ENCODE measurements at places on chromosomes 4 and X.

DNA sequence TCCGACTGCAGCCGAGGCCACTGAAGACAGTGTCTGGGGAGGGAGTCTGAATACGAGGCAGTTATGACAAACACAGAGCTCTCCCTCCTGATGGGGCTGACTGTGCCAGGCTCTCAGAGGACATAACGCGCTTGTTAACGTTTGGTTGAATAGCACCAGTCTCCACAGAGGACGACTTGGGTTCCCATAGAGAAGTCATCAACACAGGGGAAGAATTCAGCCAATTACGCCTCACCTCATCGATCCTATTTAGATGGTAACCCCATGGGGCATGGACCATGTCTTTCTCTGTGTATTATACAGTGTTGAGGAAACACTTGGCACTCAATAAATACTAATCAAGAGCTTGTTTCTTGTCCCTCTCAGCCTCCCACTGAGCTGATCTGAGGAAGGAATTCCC is 642.6 kb upstream of the LCORL start:
- no peak for DNase-seq

DNA sequence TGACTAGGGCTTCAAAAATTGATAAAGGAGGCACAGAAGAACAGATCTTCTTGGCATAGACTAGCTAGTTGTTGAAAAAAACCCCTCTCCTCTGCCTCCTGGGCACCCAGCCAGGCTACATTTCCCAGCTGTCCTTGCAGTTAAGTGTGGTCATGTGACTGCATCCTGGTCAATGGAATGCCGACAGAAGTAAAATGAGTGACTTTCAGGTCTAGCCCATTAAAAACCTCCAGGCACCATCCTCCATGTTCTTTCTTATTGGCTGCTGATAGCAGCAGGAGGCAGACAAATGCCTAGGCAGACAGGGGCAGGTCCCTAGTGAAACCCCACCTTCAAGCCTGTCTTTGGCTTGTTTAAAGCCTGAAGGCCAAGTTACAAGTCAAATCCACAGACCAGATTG is 35.3 kb downstream of the ATXN3L start:
- no peak for DNase-seq

- DNase-seq = no peak
Observed at GRCh38 chr4:95288552-95288951, 260.2 kb downstream of the UNC5C start.

DNA sequence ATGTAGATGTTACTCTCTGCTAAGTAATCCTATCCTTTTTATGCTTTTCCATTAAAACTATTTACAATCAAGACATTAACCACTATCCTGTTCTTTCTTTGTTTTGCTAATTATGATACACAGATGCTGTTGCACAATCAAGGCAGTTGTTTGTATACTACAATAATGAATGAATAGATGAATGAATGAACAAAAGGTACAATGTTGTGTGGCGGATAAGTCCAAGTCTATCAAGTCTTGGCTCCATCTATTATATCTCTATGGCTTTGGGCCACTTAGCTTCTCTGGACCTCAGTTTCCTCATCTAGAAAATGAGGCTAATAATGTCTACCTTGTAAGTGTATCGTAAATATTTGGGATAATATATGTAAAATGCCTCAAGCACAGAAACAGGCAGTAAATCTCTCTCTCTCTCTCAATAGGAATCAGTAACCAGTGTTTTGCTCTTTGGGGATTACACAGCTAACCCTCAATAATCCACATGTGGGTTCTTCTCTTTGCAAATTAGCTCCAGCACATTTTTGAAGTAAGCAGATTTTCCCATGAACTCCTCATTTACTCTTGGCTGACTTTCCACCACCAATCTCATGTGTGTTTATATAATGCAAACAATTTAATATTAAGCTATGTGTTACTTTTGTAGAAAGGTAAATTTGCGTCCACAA is 27.8 kb upstream of the TSPAN5 start:
- no peak for DNase-seq

GRCh38 chrX:15749642-15750610 is 11.9 kb downstream of the CA5B start:
- DNase-seq = no peak

DNA sequence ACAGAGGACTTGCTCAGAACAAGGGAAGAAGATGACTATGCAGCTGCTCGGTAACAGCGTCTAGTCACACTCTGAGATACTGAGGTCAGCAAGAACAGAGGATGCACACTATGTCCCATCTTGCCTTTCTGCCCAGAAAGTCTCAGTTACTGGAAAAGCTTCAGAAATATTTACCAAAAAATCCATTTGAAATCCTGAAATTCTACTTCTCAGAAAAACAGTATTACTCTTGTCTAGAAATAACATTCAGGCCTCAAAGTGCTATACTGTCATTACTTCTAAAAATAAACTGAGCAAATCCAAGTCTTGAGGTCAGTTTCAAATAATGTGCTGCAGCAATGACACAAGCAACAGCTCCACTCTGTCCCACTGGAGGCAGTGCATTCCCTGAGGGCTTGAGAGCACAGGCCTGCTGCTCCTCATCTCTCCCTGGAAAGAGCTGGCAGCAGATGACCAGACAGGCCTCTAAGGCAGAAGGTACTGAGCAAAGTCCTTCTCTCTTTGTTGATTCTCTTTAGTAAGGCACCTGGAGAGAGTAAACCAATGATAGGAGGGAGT is 76.9 kb downstream of the CAMK2D start:
- DNase-seq = no peak

DNA sequence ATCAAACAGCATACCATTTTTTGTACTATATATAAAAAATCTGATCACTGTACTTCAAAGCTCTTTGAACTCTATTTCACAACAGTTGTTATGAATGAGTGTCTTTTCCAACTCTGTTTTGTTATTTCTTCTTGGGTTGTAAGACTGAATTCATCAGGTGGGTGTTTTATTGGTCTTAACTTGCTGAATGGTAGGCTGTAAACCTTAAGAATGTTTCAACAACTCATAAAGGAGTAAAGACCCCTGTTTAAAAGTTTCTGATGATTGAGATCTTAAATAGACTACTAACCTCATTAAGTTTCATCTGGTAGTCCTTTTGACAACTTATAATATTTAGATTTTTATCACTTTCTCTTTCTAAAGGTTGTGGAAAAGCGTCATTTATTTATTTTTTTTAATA is 18.4 kb upstream of the STAG2 start:
- no peak for DNase-seq

DNA sequence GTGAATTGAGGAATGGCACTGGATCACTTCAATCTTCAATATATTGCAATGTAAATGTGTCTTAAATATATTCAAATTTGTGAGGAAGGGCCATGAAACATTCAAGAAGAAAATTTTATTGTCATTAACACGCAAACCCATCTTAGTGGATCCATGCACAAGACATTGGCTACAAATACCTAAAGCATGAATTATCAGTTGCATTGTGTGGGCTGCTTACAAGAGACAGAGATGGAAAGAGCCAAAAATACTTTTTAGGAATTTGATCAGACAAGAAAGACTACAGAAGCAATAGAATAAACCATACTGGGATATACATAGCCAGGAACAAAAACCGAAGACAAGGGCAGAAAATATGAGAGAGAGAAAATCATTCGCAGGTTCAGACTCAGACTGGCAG is 616.2 kb upstream of the GRIA3 start:
- no peak for DNase-seq

DNA sequence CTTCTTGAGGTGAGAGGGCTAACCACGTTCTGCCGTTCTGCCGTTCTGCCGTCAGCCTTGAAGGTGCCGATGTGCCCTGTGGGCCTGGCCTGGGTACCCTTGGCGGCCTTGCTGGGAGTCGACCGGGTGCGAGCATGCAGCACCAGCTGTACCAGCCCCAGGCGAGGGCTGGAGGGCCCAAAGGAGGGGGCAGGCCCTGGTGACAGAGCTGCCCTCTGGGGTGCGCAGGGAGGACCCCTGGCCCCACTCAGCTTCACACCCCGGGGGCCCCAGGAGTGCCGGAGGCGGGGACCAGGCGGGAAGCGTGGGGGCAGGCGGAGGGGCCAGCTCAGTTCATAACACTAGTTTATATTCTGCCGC is 22.1 kb downstream of the UVSSA start:
- DNase-seq = no peak

- DNase-seq = no peak
Observed at GRCh38 chr4:150367326-150367725, 214.6 kb upstream of the MAB21L2 start.

DNA sequence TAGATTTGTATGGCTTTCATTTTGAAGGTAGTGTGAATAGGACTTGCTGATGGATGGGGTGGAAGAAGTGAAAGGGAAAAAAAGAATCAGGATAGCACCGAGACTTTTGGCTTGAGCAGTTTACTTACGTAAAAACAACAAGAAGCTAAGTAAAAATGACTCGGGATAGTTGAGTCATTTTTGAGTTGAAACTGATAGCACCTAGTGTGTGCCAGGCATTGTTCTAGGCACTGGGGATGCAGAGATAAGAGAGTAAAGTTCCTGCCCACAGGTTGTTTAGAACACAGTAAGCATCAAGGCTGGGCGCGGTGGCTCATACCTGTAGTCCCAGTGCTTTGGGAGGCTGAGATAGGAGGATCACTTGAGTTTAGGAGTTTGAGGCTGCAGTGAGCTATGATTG is 34.7 kb downstream of the ADD1 start:
- DNase-seq = no peak

GRCh38 chr4:61003301-61003700 is 196.8 kb upstream of the ADGRL3 start:
- no peak for DNase-seq

DNA sequence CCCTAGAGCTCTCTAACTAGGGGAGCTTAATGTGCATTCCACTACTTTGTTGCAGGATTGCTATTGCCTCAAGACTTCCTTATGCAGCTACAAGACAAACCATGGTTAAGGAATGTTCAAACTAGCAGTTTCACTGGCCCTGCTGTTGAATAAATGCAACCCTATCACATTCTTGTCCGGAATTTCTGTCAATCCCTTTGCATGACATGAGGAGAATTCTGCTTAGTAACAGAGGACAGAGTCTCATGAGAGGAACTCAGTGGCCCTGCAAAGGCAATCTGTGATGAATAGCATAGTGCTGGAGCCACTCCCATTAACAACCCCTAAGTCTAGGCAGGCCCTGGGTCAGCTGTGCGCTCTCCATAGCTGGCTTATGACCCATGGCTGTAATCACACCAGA is 30.7 kb upstream of the SGMS2 start:
- no peak for DNase-seq

DNA sequence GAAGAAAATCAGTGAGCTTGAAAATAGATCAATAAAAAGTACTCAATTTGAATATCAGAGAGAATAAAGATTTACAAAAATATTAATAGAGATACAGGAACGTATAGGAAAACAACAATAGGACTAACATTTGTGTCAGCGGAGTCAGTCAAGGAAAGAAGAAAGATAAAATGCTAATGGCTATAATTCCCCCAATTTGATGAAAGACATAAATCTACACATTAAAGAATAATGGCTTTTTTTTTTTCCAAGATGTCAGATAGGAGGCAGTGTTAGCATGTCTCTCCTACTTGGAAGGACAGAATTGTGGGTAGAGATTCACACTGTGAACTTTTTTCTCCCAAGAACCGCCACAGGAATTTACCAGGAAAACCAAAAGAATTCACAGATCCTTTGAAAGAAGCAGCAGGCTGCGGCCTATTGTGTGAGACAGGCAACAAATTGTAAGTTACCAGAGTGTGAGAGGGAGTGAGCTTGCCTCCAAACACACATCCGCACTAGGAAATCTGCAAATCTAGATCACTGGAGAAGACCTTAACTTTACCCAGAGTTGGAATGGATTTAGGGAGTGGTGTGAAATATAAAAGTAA is 249.9 kb downstream of the PRDM5 start:
- DNase-seq = no peak

DNA sequence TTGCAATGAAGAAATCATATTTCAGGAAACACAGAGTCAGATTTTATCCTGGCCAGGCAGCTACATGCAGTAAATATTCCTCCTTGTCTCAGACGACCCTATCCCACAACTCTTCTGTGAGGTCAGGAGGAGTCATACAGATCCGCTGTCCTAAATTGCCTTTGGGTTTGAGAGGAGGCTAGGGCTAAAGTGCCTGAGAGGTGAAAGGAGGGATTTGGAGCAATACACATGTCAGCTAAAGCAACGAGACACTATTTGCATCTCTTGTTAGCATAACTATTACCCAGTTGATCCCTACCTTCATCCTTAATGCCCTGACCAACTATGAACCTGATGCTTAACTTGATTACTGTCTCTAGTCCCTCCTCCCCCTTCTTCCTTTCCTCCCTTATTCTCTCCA is 98.6 kb downstream of the TBC1D19 start:
- DNase-seq = no peak
